Left kidney (tissue), 8 donors: ENCODE measurements at places on chromosomes 5 and 9. TPM values are rescaled to one million over a fixed set of nuclear protein-coding genes. Genes with fewer than 3 reads are reported as not detected.

Gene SGCD
- 4.0 TPM for polyA plus RNA-seq

Gene TRIM7
- 0.13 TPM for polyA plus RNA-seq

GRCh38 chr9:135008416-135008815, 79.1 kb upstream of the OLFM1 start:
- DNase-seq, result no peak

GRCh38 chr5:20556115-20556763, 568.2 kb upstream of the CDH18 start:
- DNase-seq, result no peak

DNA sequence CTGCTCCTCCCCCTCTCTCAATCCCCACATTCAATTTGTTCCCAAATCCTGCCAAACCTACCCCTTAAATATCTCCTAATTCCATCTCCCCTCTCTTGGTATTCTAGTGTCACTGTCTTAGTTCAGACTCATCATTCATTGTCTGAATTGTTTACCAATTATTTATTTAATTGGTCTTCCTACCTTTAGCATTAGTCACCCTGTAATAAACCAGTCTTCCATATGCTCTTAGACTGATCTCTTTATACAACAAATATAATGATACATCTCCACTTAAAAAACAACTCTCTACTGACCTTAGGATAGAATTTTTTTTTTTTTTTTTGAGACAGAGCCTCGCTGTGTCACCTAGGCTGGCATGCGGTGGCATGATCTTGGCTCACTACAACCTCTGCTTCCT, 51.4 kb downstream of the RFK start:
- no peak for DNase-seq

Gene ADAMTS2
- polyA plus RNA-seq, result 7.8 TPM

GRCh38 chr5:154078272-154078671, 39.5 kb downstream of the MFAP3 start:
- no peak for DNase-seq

- DNase-seq, result no peak
Observed at GRCh38 chr9:113548221-113549041, 84.9 kb downstream of the RGS3 start.

GRCh38 chr5:179253730-179254129, 91.5 kb downstream of the ADAMTS2 start:
- DNase-seq, result no peak

DNA sequence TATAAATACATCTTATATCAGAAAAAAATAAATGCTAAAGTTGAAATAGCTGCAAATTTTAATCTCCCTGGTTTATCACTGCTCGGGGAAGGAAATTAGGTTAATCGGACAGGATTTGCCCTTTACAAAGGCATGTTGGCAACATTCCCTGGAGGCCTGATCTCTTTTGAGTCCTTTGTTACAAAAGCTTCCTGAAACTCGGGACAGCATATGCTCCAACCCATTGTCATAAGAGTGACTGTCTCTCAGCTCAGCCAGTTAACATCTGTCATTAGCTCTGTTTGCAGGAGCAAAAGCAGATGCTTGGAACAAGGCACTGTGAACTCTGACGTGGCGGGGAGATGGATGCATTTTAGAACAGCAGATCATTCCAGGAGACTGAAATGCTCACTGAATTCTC, 80.6 kb downstream of the MYO10 start:
- DNase-seq, result no peak

DNA sequence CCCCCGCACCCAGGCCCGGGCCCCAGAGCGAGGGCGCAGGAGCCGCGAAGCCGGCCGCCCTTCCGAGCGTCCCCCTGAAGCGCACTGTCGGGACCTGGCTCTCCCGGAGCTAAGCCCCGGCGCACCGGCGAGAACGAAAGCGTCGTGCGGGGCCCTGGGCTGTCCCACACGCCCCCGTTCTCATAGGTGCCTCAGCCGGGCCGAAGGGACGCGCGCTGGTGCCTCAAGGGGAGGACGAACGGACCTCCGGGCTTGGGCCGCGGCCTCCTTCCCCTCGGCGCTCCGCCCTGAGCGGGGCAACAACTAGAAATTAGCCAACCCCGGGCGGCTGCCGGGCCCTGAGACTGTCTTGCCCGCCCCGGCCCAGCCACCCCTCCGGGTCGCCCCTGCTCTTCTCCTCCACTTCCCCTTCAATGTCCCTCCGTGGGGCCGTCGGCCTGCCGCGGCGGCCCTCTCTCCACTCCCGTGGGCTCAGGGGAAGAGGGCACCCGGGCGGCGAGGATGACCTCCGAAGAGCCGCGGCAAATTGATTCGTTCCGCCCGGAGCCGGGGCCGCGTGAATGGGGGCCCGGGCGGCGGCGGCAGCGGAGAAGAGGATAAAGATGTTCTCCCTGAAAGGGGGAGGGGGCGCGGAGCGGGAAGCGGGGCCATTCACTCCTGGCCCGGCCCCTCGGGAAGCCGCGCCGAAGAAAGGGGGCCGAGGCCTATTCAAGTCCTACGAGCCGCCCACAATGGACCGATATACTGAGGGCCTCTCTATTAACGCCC, 3.5 kb upstream of the PRDM12 start:
- DNase-seq, result no peak

Gene TRAPPC13
- 44.0 TPM for polyA plus RNA-seq

Gene LMX1B
- polyA plus RNA-seq, result 18.3 TPM

DNA sequence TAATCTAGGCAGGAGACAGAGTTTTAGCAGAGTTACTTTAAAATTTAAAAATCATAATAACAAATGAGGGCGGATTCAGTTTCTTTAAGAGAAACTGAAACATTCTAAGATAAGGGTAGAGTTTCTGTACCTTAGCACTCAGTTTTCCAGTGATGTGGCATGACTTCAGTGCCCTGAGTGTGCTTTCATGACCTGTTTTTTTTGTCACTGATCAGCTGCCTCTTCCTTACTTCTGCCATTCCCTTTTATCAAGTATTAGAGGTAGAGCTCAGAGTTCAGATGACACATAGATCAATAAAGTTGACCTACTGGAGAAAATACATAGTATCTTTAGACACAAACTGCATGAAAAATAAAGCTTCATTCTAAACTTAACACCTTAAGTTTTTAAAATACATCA, 82.3 kb downstream of the ERMP1 start:
- no peak for DNase-seq

DNA sequence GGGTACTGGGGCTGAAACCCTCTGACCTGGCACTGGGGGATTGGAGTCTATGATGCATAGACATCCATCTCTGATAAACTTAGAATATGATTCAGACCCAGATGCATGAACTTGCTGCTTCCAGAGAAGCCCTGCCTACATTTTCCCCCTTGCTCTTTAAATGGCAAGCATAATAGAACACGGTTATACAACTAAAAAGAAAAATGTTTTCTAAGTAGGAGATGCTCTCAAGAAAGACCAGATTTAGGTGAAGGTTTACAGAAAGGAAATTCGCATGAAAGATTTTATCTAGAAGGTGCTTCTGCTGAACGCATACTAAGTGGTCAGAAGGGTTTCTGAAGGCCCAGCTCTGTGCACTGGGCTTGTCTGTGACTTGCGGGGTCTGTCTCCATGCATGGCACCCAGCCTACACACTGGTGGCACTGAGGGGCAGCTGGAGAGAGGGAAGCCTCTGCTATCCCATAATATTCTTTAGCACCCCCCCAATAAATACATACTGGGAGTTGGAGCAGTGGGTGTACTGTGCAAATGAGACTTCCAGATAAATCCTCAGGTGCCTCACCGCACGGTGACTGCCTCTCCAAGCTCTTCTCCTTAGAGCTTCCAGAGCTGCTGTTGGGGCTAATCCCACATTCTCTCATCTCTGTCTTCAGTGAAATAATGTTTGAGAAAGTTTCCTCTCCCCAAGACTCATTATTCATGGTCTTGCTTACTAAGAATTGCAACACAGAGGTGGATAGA, 114.6 kb downstream of the FSTL4 start:
- DNase-seq, result no peak

DNA sequence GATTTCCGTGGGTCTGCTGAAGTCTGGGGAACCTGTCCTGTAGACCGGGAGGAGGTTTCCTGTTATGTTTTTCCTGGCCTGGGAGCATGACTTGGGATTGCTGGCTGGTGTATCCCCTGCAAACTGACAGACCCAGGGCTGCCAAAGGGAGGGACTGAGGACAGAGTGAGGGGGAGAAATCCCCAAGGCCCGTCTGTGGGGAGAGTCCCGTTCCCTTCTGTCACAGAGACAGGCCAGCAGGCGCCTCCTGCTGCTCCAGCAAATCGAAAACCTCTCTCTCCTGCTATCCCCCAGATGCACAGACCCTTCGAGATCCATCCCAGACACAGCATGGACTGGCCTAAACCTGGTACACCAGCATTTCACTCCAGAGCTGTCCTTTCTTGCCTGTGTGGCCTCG, 56.2 kb upstream of the ALDH1B1 start:
- DNase-seq, result no peak

Gene PPP3R2
- polyA plus RNA-seq, result not detected

DNA sequence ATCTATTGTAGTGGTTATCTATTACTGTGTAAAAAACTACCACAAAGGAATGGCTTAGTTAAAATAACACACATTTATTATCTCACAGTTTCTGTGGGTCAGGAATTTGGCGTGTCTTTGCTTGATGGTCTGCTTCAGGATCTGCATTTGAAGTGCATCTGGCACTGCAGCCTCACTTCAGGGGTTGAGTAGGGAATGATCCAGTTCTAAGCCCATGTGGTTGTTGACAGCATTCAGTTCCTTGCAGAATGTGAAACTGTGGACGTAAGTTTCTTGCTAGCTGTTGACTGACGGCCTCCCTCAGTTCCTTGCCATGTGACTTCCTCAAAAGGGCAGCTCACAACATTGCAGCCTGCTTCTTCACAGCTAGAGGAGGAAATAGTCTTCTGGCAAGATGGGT, 2.1 kb upstream of the OGN start:
- DNase-seq, result no peak

DNA sequence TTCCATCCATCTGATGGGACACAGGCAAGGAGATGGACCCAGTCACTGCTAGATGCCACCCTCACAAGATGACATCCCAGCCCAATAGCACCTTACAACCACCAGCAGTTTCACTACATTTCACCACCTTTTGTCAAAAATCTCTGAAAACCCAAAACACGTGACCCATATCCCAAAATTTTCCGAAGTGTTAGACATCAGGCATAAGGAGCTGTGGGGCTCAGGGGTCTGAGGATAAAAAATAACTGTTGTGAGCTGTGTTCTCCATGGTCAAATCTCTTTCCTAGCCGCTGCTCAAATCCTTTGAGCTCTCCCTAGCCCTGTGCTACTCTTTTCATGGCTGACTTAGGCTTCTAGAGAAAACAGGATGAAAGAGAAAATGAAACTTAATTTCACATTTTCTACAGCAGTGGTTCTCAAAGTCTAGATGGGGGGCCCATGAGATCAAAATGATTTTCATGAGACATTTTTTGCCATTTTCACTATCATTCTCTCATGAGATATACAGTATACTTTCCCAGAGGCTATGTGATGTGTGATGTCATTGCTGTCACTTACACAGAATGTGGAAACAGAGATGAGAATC, 40.7 kb downstream of the TIMD4 start:
- no peak for DNase-seq

- no peak for DNase-seq
Observed at GRCh38 chr9:68515326-68516017, 25.2 kb downstream of the TMEM252 start.

Gene IRX4
- polyA plus RNA-seq, result 0.48 TPM

DNA sequence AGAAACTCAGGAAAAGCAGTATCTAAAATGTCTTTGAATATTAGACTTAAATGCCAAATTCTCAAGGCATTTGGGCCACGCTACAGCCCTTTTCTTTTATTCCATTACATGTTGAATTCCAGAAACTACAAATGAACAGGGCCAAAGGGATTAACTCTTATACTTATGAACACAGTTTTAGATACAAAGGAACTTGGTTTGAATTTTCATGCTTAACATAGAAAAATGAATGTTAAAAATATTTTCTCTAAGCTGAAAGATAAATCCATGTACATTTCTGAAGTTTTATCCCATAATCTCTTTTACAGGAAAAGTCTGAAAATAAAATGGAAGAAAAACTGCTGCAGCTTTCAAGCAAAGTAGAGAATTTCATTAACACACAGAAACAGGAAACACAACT, 56.8 kb downstream of the FAM81B start:
- DNase-seq, result no peak

Gene SHISAL2B
- 0.27 TPM for polyA plus RNA-seq

DNA sequence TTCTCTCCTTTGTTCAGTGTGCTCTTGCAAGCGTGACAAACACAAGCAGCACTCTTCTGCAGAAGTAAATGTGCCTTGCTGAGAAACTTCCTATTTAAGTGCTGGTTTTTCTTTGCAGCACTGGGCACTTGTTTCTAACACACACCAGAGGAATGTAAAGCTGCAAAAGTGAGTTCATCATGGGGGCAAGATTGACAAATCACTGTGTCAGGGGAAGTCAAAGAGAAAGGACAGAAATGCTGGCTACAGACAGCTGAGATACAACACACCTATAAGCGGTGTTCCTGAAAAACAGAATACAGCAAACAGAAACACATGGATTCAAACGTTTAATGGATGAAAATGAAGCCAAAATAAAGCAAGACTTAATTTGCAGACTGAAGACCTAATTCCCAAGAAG, 19.6 kb downstream of the ROR2 start:
- no peak for DNase-seq

DNA sequence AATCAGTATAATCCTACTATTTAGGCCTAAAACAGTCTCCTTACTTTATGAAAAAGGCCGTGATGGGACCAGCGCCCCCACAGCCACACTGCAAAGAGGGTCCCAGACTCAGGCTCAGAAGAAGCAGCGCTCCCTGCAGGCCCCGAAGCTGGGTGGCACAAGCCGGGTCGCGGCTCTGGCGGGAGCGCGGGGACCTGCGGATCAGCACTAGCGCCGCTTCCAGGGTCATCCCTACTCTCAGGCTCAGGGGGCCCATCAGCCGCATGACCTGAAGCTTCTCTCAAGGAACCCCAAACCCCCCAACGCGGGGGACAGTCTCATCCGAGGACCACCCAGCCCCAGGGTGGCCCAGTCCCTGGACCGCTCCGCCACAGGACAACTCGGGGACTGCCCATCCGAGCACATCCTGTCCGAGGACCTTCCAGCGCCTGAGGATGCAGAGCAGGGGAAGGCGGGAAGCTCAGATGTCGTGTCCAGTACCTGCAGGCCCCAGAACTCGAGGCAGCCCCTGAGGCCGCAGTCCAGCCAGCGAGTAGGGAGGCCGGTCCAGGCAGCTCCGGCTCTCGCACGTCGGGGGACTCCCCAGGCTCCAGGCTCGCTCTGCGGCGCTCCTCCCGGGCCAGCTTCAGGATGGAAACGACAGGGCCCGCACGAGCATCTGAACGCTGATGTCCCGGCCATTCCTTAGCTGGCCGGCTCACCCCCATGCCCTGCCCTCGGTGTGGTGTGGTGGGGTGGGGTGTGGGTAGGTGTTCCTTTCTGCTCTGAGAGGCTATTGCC, 32.4 kb upstream of the CDK20 start:
- DNase-seq, result no peak

- no peak for DNase-seq
Observed at GRCh38 chr5:76757049-76757448, 41.1 kb downstream of the F2R start.

GRCh38 chr5:163473635-163474243, 13.3 kb downstream of the HMMR start:
- no peak for DNase-seq

Gene TMEM8B
- 27.7 TPM for polyA plus RNA-seq

GRCh38 chr5:172561151-172561550, 79.9 kb upstream of the NEURL1B start:
- DNase-seq, result no peak

GRCh38 chr9:112664531-112664930, 53.4 kb downstream of the INIP start:
- DNase-seq, result no peak
